ENCODE measurements at places on chromosomes 12 and 14.

DNA sequence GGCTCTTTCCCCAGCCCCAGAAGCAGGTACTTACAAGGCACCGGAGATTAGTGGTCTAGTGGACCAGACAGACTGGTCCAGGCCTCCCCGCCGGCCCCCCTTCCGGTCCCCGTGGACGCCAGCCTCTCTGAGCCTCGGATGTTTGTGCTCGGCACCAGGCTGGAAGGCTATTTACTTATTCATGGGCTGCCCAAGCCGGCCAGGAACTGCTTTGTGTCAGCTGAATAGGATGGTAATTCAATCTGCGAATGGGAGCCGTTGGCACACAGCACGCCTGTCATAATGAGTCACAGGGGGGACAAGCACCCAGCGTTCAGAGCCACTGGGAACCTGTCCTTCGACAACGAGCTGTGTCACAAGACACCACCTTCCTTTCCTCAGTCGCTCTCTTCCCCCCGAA lies 82.3 kb downstream of the RIMBP2 start:
- no peak for DNase-seq

- no peak for DNase-seq
These were observed 26.1 kb downstream of the SMCO2 start for GRCh38 chr12:27472604-27473003.

DNA sequence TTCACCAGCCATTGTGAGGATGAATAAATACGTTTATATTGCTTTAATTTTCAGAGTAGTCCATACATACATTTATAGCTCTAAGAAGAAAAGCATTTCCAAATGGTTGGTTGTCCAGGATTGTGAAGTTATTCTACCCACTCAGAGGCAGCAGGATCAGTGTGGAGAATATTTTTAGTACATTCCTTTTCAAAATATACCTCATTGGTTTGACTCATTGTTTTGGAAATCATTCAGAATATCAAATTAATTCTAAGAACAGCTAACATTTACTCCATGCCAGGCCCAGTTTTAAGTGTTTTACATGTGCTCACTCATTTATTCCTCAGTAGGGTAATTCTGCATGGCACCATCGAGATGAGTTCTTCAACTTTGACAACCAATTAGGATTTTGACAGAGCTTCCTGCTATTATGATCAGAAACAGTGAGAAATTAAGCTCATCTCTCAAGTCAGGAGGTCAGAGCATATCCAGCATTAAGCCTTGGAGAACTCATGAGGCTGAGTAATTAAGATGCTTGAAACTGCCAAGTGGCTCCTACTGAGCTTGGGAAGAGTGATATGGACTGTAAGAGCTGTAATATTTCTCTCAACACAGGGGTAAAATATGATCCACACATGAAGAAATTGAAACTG lies 153.3 kb upstream of the CLEC14A start:
- no peak for DNase-seq

DNA sequence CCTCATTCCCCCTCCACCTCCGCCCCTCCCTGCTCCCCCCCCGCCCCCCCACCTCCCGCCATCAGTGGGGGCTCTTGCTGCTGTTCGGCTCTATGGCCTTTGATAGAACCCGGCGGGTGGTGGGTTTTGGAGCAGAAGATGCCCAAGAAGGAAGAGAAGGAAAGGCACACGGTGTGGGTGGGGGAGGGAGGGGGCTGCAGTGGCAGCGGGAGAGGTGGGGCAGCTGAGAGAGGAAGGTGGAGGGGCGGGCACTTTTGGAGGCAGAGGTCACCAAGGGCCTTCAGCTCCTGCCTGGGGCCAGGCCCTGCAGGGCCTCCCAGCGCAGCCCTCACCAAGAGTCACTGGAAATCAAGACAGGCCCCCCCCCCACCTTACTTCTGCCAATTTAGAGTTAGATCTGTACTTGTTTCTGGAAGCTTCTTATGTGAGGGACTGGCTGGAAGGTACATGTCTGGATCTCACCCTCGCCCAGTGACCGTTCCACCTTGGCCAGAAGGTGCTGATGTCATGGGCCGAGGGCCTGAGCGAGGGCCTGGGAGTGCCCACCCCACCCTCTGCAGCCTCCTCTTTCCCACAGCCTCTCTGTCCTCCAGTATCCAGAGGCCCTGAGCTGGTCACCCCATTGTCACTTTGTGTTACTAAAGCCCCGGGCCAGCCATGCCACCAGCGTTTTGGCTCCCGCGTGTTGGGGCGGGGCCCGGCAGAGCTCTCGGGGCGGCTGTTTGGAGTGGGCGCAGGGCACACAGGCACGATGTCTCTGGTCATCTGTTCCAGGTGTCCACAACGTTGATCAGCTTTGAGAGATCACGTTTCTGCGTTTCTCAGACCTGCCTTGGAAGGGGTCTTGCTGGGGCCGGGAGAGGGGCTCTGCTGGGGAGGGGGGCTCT lies 153.9 kb downstream of the KIF26A start:
- DNase-seq = no peak

DNA sequence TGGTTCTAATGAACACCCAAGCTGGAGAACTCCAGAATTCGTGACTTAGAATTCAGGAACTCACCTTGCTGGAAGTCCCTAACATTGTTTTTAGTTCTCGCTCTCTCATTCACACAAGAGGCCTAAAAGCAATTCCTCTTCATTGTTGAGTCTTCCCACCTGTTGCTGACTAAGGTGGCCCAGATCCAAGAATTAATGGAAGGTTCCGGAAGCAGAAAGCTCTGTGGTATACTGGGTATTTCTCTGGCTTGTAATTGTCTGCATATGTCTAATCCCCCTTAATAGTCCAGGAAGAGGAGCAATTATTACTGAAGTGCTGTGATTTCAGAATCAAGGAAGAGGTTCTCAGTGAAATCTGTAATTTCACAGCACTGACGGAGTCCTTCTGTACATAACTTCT lies 31.4 kb downstream of the TMEM233 start:
- DNase-seq = no peak

All from stimulated activated CD8-positive, alpha-beta memory T cell treated with anti-CD3 and anti-CD28 coated beads, Interleukin-7, amount 100 ng/mL, for 1 hour (primary cell).